ENCODE measurements at places on chromosomes 1 and 21.

- DNase-seq: no peak
Observed at GRCh38 chr1:225737161-225737560, 40.5 kb upstream of the SRP9 start.

DNA sequence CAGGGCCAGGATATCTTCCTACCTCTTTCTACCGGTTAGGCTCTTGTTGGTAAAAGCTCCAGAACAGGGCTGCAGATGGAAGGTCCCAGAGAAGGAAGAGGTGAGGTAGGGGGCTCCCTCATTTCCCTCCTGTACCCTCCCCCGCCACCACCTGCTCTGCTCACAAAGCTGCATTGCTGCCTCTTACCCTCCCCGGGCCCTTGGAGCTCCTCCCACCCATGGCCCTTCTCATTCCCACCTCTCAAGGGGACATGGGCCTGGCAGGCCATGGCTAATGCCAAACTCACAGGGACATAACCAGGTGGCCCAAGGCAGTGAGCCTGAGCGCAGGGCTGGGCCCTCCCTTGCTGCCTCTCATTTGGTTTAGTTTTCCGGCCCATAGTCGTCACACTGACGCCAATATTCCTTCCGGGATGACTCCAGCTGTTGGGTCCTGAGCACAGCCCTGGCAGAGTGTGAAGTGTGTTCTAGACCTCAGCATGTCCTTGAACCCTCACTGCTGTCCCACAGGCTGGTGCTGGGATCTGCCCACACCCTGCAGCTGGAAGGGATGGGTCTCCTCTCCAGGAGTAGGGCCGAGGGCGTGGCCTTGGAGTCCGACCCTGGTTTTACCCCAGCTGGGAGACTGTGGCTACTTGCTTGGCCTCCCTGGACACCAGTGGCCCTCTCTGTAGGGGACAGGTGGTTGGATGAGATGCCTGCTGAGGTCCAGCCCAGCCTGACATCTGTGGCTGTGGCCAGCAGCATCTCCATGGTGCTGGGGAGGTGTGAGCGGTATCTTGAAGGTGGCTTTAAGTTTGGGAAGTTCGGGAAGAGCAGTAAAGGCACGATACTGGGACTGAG lies 104.6 kb downstream of the ARHGEF10L start:
- DNase-seq: no peak

- DNase-seq: peak; percentile 30
Observed at GRCh38 chr1:165367375-165367993, 11.0 kb upstream of the LMX1A start.

GRCh38 chr1:225143001-225143400 lies 213.5 kb downstream of the DNAH14 start:
- DNase-seq: no peak

- no peak for DNase-seq
Observed at GRCh38 chr1:230201445-230201844, 134.4 kb downstream of the GALNT2 start.

DNA sequence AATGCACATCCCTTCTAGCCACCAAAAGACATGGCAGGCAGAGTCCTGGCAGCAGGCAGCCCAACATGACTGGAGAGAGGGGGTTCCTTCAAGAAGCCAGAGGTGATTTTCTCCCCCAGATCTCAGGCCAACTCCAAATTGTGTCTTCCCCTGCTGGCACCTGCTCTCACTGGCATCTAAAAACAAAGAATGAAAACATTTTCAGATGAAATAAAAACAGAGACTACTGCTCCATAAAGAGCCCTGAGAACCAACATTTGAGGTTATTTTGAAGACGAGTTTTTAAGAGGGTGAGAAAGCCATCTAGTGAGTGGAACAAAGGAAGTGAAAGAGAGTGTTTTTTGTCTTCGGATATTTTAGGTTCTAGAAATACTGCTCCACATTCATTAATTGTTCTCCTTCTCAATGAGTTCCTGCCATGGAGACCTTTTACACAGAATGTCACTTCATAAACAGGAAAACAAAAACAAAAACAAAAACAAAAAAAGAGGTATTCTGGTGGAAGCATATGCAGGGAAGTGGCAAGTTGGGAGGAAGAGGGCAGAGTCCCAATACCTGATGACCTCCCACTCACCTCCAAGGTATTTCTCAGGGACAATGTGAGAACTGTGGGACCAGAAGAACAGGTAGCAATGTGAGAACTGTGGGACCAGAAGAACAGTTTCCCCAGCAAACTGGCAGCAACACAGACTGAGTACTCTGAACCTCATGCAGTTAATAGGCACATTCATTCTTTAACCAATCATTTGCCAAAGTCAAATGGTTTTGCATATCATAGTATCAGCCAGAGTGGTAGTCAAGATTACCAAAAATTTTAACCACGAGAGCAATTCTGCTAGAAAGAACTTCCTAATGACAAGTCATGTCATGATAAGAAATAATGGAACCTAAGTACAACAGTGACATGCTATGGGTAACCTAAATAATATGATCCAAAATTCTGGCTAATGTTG lies 50.0 kb downstream of the KIAA0319L start:
- DNase-seq: no peak

- peak; percentile 10 for DNase-seq
Observed at GRCh38 chr21:44297525-44298290, 2.1 kb upstream of the PFKL start.

- peak; percentile 24 for DNase-seq
Observed at GRCh38 chr1:234326497-234327366, 46.5 kb upstream of the COA6 start.

DNA sequence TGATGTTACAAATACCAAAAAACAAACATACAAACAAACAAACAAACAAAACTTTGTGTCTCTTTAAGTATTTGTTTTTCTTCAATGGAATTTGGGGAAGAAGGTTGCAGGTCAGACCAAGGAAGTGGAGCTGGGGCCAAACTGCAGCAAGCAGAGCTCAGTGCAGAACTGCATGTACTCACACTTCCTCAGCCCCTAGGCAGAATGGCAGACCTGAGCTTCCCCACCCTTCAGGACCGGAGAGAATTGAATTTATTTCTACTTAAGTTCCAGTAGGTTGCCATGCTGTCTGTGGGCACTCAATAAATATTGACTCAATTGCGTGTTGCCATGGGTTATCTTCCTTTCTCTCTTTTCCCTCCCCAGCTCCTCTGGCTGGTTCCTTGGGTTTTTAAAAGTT lies 173.6 kb downstream of the PTGER3 start:
- DNase-seq: no peak

GRCh38 chr1:67674260-67675011 lies 10.6 kb upstream of the GADD45A start:
- no peak for DNase-seq

- no peak for DNase-seq
Observed at GRCh38 chr1:42343049-42343448, 8.0 kb upstream of the FOXJ3 start.

GRCh38 chr1:150299716-150300115 lies 6.1 kb downstream of the MRPS21 start:
- no peak for DNase-seq

DNA sequence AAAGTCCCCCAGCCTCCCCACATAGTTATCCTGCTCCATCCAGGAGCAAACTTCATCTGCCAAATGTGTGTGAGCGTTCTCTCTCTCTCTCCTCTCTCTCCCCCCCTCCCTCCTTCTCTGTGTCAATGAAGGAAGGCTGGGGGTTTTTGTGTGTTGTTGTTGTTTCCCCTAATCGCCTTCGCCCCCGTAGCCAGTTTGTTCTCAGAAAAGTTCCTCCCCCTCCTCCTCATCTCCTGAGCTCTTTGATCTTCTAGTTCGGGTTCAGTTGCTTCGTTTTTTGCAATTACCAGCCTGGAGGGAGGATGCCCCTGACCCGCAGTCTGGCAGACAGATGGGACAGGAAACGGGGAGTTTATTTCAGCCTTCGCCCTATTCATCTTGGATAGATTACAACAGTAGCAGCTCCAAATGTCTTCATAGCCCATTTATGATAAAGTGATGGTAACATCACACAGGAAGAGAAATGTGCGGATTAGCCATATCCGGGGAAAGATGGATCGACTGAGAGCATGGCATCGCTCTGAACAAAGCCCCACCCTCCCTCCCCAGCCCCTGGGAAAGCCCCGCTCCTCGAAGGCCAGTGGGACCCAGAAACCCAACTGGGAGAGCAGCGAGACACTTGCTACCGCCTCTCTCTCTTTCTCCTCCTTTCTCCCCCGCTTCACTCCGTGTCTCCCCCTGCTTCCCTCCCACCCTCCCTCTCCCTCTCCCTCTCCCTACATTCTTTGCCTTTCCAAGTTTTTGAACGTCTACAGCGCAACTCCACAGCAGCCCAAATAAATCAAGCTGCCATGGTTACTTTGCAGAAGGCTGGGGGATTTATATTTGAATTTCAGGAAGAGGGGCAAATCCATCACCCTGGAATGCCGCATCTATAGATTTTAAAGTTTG lies 139.7 kb upstream of the ARHGEF16 start:
- no peak for DNase-seq

DNA sequence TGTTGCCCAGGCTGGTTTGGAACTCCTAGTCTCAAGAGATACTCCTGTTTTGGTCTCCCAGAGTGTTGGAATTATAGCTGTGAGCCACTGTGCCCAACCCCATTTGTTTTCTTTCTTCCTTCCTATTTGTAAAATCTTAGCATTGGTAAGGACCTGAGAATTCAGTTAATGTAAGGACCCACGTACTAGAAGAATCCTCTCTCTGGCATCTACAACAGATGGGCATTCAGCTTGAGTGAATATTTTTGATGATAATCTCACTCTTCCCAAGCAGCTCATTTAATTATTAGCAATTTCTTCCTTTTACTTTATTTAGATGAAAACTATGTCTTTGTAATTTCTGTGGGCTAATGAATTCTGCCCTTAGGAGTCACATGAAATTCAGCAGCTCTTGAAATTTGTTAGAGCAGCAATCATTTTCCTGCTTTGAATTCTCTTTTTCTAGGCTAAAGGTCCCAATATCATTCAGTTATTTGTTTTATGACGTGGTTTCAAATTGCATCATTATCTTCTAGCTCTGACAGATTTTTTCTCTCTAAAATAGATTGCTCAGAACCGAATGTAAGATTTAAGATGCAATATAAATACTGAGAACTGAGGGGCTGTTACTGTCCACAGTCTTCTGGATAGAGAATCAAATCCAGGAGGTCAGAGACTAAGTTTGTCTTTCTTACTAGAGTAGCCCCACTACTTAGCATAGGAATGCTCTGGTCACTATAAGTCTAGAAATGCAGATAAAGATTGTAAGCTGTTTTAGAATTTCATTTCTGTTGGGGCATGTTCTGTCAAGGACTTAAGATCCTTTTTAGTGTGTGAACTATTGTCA lies 59.4 kb downstream of the EPB41 start:
- DNase-seq: no peak

- no peak for DNase-seq
Observed at GRCh38 chr1:204384636-204385352, 25.1 kb upstream of the PLEKHA6 start.

GRCh38 chr1:54016343-54017282 lies 1.4 kb downstream of the LDLRAD1 start:
- DNase-seq: no peak

DNA sequence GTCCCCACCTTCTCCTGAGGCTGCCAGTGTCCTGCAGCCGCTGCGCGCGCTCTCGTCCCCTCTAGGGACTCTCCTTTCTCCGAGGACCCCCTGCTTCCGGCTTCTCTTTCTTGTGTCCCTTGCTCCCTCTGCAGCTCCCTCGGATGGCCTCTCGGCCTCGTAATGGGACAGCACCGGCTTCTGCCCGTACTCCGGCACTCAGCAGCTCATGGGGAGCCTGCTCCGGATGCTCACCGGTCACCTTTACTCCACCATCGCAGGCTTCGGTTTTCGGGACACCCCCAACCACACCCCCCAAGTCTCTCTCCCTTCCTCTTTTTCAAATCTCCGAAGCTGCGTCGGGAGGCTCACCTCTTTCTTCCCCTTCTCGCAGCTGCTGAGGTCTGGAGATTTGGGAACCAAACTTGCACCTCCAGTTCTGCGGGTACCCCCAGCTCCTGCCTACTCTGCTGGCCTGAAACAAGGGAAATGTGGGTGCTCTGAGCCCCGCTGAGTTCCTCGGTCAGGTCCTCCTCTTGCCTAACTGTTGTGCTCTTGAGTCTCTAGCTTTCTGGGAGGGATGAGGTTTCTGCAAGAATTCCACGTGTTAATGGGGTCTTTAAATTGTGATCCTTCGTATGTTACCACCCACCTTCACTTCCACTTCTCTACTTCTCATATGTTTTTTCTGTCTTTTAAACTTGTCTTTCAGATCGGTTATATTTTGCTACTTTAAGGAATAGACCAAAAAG lies 930 bp downstream of the CDC14A start:
- no peak for DNase-seq

DNA sequence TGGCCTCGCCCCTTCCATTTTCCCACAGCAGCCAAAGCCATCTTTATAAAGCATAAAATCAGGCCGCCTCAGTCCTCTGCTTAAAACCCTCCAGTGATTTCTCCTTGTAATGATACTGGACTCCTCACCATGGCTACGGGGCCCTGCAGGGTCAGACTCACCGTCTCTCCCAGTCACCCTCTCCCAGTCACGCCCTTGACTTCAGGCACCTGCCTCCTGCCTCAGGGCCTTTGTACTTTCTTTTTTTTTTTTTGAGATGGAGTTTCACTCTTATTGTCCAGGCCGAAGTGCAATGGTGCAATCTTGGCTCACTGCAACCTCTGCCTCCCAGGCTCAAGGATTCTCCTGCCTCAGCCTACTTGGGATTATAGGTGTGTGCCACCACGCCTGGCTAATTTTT lies 47.8 kb downstream of the PIK3CD start:
- no peak for DNase-seq

GRCh38 chr1:100188617-100189016 lies 10.6 kb upstream of the LRRC39 start:
- no peak for DNase-seq

DNA sequence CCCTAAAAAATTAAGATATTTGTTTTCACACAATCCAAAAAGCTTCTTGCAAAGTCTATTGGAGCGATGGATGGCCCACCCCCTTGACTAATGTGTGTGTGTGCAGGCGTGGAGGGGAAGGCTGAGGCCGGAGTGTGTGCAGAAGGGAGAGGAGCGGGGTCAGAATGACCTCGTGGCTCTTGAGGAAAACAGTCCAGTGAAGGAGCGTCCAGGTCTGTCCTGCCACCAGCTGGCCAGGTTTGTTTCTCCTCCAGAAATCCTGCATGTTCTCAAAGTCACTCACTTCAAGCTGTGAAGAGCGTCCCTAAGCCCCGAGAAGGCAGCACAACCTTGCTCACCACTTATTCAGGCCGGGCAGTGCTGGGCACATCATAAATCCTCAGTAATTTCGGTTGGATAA lies 69.5 kb upstream of the SSX2IP start:
- peak; percentile 21 for DNase-seq

DNA sequence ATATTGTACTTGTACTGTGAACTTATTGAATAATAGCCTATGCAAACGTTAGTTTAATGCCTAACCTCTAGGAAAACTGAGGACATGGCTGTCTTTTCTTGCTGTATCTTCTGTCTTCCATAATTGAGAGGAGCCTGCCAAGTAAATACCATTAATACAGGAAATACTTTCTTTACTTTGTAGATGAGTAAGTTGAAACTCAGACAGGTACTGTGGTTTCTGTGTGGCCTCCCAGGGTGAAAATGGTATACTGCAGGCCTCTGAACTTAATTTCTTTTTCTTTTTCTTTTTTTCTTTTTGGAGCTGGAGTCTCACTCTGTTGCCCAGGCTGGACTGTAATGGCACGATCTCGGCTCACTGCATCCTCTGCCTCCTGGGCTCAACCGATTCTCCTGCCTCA lies 208.8 kb upstream of the ADGRL4 start:
- no peak for DNase-seq

- DNase-seq: no peak
Observed at GRCh38 chr1:32868085-32868484, 2.6 kb downstream of the FNDC5 start.

All from cerebellar nuclear complex (tissue), 1 donor.